Right ventricle myocardium superior (tissue), 1 donor: ENCODE measurements at places on chromosomes 6 and 20. TPM values are rescaled to one million over a fixed set of nuclear protein-coding genes. Genes with fewer than 3 reads are reported as not detected.

DNA sequence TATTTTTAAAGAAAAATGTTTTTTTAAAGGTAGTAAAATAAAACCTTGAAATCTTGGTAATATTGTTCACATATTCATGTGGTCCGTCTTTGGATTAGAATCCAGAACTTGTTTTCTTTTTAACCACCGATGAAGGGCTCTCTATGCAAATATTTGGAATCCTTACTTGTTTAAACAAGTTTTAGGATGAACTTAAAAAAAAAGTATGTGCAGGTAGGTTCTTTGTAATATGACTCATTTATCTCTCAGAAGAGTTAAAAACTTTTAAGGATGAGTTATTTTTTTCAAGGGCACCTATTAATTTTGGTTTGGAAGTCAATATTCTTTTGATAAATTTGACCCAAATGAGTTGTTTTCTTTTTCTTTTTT, 8.9 kb downstream of the DSP start:
- no peak for DNase-seq

- no peak for DNase-seq
Measured at GRCh38 chr20:19098806-19099578, 113.5 kb upstream of the SLC24A3 start.

GRCh38 chr6:178119-178518, 114.2 kb upstream of the DUSP22 start:
- no peak for DNase-seq

GRCh38 chr6:144250276-144250675, 34.9 kb upstream of the UTRN start:
- DNase-seq = no peak

DNA sequence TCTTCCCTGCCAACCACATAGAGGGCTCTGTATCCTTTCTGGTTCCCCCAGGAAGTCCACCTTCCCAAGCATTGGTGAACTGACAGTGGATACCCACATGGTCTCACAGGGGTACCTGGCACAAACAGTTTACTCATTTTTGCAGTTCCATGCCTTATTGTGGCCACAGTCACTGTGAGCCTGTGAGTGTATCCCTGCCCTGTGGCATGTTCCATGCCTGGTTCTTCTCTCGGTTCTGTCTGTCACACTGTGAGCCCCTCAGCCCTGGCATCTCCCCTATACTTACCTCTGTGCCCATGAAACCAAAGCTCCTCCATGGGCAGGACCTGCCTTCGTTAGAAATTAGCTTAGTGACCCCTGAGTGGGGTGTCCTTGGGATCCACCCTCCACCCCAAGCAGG, 107.8 kb downstream of the TOX2 start:
- DNase-seq = no peak

- DNase-seq = no peak
Measured at GRCh38 chr6:128443553-128443952, 76.8 kb downstream of the PTPRK start.

GRCh38 chr6:27098956-27099355, 148.5 kb upstream of the PRSS16 start:
- DNase-seq = no peak

GRCh38 chr6:15530411-15530810, 132.4 kb downstream of the DTNBP1 start:
- no peak for DNase-seq

DNA sequence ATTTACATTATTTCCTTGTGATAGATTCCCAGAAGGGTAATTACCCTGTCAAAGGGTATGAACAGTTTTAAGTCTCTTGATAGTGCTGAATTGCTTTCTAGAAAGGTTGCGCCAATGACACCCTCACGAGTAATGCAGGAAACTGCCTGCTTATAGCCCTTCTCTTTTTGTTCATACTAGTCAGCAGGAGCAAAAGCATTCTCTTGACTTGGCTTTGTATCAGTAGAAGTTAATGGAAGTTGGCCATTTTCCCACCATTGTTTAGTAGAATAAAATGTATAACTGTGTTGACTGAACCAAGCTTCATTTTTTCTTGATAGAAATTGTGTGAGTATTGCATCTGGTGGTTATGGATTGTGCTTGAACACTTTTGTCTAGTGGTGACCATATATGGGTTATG, 100.1 kb downstream of the FARS2 start:
- no peak for DNase-seq

DNA sequence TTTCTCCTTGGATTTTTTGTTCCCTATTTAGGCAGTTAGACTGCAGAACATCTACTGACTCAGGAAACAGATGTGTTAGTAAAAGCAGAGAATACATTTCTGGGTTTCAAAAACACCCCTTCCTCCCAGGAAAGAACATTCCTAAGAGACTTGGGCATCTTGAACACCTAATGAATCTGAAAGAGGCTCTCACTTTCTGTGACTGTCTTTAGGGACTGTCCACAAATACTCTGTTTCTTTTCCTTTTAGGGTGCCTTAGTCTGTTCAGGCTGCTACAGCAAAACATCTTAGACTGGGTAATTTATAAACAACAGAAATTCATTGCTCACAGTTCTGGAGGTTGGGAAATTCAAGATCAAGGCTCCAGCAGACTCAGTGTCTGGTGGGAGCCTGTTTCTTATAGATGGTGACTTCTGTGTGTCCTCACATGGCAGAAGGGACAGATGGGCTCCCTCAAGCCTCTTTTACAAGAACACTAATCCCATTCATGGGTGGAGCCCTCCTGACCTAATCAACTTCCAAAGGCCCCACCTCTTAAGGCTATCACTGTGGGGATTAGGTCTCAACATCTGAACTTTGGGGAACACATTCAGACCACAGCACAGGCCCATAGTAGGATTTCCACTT, 19.4 kb upstream of the CCN5 start:
- DNase-seq = no peak

DNA sequence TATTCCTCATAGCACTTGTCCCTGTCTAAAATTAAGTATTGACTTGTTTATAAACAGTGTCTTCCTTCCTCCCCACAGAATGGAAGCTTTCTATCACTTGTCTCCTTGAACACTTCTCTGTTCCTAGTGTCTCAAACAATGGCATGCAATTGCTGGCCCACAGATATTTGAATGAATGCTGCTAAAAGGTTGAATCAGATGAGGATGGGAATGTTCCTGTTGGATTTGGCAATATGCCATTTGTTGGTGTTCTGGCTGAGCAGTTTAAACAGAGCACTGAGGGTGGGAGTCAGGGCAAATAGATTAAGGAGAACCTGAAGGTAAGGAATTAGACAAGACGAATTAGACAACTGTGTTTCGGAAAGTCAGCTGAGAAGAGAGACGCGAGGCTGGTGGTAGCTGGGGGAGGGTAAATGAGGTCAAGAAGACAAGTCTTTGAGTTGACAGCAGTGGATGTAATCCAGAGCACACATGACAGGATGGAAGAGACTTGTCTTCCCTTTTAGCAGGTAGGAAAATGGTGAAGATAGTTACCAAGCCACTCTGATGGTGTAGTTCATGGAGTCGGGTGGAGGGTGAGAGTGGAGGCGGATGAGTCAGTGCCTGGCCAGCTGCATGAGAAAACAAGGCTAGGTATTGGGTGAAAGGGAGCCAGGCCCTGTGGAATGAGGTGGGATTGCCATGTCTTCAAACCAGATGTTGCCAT, 58.3 kb upstream of the GNRH2 start:
- no peak for DNase-seq

DNA sequence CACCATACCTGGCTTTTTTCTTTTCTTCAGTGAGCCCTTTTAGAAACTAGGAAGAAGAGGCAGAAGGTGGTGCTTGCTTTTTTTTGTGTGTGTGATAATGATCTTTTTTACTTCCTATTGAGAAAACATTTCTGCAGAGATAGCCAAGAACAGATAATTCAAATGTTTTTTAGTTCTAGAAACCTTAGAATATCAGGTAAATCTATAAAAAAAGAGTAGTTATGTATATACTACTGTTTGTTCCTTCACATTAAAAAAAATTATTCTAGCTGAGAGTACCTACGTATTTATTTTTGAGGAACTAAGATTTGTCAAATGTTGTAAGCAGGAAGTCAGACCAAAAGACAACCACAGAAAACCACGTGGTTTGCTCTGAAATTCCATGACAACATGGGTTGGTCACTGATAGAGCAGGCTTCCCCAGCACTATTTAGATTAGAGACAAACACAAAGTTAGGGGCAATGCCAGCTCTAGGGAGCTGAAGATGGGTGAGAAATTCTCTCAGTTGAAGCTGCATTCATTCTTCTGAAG, 12.8 kb downstream of the STK4 start:
- no peak for DNase-seq

- DNase-seq = no peak
Measured at GRCh38 chr20:20369250-20370093, 1.6 kb downstream of the INSM1 start.

- peak; percentile 81 for DNase-seq
Measured at GRCh38 chr6:43951063-43951755, 176.0 kb downstream of the MRPL14 start.

DNA sequence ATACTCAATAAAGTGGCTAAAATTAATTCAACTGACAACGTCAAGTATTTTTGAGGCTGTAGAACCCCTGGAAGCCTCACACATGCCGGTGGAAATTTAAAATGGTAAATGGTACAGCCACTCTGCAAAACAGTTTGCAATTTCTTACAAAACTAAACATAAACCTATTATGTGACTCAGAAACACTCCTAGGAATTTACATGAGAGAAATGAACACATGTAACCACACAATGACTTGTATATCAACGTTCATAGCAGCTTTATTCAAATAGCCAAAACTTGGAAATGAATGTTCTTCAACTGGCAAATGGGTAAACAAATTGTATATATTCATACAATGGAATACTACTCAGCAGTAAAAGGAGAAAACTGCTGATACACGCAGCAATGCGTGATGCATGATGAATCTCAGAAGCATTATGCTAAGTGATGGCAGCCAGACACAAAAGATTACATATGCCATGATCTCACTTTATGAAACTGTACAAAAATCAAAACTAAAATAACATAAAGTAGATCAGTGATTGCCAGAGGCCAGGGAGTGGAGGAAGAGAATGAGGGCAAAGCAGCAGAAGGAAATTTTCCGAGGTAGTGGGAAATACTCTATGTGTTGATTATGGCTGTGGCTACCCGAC, 112.5 kb downstream of the FAM50B start:
- no peak for DNase-seq

DNA sequence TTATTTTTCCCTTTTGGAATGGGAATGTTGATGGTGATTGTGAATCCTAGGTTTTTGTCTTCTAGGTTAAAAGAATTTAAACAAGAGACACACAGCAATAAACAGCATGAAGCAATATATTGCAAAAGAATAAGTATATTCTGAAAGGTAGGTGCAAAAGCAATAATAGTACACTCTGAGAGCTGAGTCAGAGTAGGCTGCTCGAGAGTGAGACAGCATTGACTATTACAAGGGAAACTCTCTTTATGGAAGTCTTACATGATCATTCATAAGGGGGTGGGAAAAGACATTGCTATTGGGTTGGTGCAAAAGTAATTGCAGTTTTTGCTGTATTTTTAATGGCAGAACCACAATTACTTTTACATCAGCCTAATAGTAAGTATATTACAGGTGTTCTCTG, 25.0 kb downstream of the FBXO5 start:
- no peak for DNase-seq

DNA sequence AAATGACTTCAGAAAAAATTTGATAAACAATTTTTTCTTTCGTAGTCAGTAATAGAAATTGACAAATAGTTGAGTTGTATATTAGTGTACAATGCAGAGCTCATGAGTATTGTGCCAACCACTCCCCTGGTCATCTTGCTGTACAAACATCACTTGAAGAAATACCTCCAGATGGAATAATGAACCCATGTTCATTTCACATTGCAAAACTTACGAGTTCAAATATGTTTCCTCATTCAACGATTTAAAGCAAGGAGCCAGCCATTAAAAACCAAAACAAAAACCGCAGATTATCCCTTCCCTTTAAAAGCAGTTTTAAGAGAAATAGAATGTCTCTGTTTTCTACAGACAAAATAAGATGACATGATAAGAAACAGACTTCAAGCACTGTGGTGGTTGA, 62.5 kb downstream of the RALGAPA2 start:
- no peak for DNase-seq

DNA sequence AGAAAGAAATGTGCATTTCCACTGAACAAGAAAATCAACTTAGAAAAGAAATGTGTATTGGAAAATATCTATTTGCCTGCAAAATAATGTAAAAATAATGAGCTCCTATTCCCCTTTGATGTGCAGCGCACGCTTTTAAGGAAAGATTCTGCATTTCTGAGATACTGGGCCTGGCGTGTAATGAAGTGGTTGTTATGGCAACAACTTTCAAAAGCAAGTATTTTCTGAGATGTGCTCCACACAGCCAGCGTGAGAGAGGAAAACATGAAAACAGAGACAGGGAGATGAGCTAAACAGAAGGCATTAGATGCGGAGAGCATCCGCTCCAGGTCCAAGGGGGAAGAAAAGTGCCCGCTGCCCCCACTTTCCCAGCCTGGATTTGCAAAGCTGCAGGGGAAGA, 39.1 kb upstream of the GTSF1L start:
- no peak for DNase-seq

DNA sequence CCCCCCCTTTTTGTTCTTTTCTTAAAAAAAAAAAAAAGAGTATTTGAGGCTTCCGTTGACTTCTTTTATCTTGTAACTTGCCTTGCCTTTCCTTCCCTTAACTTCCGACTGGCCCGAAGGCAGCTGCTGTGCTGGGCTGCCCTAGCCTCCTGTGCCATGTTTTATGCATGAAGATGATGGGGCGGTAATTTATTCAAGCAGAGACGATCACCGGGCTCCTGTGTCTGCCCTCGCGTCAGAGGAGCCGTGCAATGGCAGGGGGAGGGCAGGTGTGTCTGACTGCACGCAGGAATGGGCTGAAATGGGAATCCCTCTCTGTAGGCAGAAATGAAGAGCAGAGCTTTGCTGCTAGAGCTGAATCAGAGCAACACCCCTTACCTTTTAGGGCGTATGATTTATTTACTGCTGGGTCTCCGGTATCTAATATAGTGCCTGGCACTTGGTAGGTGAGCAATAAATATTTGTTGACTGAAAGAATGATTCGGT, 106.3 kb upstream of the RIPOR2 start:
- no peak for DNase-seq

- DNase-seq = no peak
Measured at GRCh38 chr6:166737261-166737660, 110.2 kb upstream of the RPS6KA2 start.

GRCh38 chr20:49275636-49276035, 2.2 kb downstream of the ZNFX1 start:
- no peak for DNase-seq

- DNase-seq = no peak
Measured at GRCh38 chr20:50470264-50470858, 39.8 kb upstream of the PTPN1 start.

GRCh38 chr6:11538819-11539468, 1.4 kb downstream of the TMEM170B start:
- DNase-seq = no peak

The CLPSL1 gene
- total RNA-seq = not detected

The PERP gene
- total RNA-seq = 42.1 TPM

The TSPO2 gene
- total RNA-seq = not detected

The UBE2C gene
- 1.1 TPM for total RNA-seq

The SRMS gene
- total RNA-seq = not detected

The ZC2HC1B gene
- not detected for total RNA-seq

The GLP1R gene
- 6.5 TPM for total RNA-seq

The HLA-DPA1 gene
- total RNA-seq = 34.1 TPM

The BTN1A1 gene
- total RNA-seq = not detected

The ZSCAN23 gene
- total RNA-seq = 2.1 TPM
